ENCODE measurements at places on chromosomes 1 and 21.

DNA sequence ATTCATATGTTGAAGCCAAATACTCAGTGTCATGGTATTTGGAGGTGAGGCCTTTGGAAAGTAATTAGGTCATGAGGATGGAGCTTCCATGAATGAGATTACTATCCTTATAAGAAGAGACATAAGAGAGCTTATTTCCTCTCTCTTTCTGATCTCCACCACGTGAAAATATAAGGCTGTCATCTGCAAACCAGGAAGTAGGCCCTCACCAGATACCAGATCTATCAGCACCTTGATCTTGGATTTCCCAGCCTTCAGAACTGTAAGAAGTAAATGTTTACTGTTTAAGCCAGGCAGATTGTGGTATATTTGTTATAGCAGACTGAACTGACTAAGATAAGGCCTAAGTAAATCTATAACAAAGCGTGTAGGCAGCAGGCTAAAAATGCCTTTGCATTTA lies 25.3 kb downstream of the RBM11 start:
- DNase-seq = no peak

DNA sequence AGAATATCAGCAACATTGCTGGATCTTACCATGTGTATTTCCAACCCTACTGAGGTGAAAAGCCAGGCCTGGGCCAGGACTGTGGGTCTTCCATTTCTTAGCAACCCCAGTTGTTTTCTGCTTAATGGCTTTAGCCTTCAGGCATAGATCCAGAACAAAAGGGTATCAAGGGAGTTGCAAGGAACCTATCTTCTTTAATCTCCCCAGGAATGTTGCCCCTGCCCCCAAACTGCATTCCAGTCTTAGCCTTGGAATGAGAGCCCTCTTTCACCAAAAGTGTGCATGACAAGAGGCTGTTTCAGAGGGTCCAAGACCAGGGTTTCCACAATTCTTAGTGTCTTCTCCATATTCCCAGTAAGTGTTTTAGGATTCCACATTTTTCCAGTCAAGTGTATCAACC lies 87.9 kb upstream of the SOX13 start:
- no peak for DNase-seq

- no peak for DNase-seq
These were observed 100.2 kb upstream of the GNG4 start for GRCh38 chr1:235749755-235750300.

DNA sequence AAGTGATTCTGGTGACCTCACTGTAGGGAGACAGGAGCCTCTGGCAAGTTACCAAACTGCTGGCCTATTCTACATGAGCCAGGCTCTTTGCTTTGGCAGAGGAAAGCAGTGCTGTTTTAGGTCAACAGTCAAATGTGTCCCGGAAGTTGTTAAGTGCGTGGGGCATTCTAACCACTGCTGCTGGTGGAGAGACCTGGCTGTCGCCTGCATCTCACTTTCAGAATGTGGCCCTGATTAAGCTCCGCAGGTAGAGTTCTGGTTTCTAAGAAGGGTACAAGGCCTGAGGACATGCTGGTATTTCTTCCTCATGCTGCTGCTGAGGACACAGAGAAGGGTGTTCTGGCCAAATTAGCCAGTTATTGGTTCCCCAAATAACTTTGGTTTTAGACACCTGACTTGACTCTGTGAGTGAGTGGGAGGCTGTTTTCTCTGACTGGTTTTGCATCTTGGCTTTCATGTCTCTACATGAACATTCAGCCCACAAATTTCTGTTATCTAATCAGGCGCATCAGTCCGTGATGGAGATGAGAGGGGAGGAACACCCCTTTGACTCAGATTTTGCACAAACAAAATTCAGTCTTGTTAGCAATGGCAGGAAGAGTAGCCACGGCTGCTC lies 120.8 kb downstream of the LMO4 start:
- no peak for DNase-seq

- DNase-seq = no peak
These were observed 340.0 kb downstream of the NPHP4 start for GRCh38 chr1:5651964-5652821.

GRCh38 chr1:151311589-151312331 lies 15.5 kb downstream of the PI4KB start:
- peak; percentile 56 for DNase-seq

DNA sequence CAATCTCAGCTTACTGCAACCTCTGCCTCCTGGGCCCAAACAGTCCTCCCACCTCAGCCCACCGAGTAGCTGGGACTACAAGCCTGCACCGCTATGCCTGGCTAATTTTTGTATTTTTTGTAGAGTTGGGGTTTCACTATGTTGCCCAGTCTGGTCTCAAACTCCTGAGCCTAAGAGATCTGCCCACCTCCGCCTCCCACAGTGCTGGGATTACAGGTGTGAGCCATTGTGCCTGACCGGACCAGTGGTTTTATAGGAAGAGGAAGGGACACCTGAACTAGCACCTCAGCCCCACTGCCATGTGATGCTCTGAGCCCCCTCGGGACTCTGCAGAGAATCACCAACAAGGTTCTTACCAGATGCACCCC lies 4.1 kb downstream of the CRYBG2 start:
- no peak for DNase-seq

DNA sequence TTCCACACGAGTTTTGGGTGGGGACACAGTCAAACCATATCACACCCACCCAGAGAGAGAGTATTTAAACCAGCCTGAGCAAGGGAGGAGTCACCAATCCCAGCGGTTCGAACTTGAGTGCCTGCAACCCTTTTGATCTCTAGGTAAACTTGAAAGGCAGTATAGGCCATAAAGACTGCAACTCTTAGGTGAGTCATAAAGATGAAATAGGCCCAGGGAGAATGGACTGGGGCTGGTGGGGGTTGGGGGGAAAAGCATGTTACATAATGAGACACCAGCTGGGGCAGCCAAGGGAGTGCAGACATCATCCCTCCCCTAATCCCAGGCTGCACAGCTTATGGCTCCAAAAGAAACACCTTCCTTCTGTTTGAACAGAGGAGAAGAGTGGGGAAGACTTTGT lies 99.8 kb upstream of the LHX8 start:
- no peak for DNase-seq

- no peak for DNase-seq
These were observed 42.9 kb downstream of the PTBP2 start for GRCh38 chr1:96764469-96764868.

DNA sequence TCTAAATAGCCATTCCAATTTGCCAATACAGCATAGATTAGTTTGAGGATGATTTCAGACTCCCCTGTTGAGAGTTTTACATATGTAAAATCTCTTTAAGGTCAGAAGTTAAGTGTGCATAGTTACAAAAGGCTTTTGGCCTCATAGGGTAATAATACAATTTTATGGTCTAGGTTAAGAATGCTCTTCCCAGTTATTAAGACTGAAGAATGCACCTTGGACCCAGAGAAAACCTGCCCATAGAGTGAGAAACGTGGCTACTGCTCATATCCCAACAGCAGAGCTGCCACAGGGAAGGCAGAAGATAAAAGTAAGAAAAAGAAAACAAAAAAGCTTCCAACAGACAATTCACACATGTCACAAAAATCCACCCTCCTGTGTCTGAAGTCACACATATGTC lies 255.9 kb downstream of the LMO4 start:
- DNase-seq = no peak

- no peak for DNase-seq
These were observed 1.1 kb downstream of the FCRLB start for GRCh38 chr1:161722406-161722805.

GRCh38 chr1:186026946-186027345 lies 292.8 kb downstream of the HMCN1 start:
- DNase-seq = no peak
